Activated CD4-positive, alpha-beta memory T cell treated with anti-CD3 and anti-CD28 coated beads for 36 hours (primary cell): ENCODE measurements at places on chromosomes 12 and 14. TPM values are rescaled to one million over a fixed set of nuclear protein-coding genes. Genes with fewer than 3 reads are reported as not detected.
A peak's percentile ranks its signal among the peaks of the same experiment; 100 is the strongest.

SPX gene
- 0.36 TPM for total RNA-seq

NANOG gene
- not detected for total RNA-seq

ASB2 gene
- 40.6 TPM for total RNA-seq

PPP1R36 gene
- 0.19 TPM for total RNA-seq

PTPRR gene
- not detected for total RNA-seq

GPR65 gene
- 13.4 TPM for total RNA-seq

SLC7A7 gene
- total RNA-seq = 0.34 TPM

ARHGEF25 gene
- 2.5 TPM for total RNA-seq

SYT1 gene
- total RNA-seq = not detected

KIF26A gene
- total RNA-seq = 0.38 TPM

RNASE4 gene
- 0.70 TPM for total RNA-seq

DNA sequence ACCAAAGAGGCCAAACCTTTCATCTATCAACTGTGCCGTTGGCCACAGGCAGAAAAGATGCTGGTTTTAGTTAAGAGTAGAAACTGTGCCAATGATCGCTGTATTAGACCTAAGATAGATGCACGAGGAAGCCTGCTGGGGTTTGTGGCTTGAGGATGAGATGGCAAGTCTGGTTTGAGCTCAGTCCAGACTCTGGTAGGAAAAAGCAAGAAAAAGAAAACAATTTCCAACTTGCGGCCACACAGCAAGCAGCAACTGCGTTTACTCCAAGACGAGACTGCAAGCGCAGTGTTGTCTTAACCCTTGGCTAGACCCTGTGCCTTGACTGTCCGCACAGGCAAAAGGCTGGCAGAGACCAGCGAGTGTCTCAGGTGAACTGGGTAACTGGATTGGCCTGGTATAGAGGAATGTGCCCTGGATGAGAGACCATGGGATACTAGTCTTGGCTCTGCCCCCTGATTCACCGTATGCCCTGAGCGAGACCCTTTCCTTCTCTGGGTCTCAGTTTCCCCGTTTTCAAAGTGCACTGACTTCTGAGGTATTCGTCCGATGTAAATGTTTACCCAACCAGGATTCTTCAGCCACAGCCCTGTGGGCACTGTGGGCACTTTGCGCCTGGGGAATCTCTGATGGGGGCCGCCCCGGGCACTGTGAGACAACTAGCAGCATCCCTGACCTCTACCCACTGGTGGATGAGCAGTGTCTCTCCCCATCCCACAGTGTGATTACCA is 113.4 kb downstream of the DICER1 start:
- H3K36me3 ChIP-seq = no peaks in the 10 kb centered on the region
- no peaks in the 10 kb centered on the region for H3K4me1 ChIP-seq
- no peak for DNase-seq
- peaks cover 5% of the 10 kb centered on the region for H3K27me3 ChIP-seq
- H3K4me3 ChIP-seq = no peak overlapping the region
- H3K27ac ChIP-seq = no peak overlapping the region

GRCh38 chr14:68693926-68694325 is 98.9 kb downstream of the ZFP36L1 start:
- H3K27me3 ChIP-seq = no peaks in the 10 kb centered on the region
- H3K36me3 ChIP-seq = no peaks in the 10 kb centered on the region
- H3K4me3 ChIP-seq = no peak overlapping the region
- H3K4me1 ChIP-seq = peaks cover 17% of the 10 kb centered on the region
- H3K27ac ChIP-seq = no peak overlapping the region

DNA sequence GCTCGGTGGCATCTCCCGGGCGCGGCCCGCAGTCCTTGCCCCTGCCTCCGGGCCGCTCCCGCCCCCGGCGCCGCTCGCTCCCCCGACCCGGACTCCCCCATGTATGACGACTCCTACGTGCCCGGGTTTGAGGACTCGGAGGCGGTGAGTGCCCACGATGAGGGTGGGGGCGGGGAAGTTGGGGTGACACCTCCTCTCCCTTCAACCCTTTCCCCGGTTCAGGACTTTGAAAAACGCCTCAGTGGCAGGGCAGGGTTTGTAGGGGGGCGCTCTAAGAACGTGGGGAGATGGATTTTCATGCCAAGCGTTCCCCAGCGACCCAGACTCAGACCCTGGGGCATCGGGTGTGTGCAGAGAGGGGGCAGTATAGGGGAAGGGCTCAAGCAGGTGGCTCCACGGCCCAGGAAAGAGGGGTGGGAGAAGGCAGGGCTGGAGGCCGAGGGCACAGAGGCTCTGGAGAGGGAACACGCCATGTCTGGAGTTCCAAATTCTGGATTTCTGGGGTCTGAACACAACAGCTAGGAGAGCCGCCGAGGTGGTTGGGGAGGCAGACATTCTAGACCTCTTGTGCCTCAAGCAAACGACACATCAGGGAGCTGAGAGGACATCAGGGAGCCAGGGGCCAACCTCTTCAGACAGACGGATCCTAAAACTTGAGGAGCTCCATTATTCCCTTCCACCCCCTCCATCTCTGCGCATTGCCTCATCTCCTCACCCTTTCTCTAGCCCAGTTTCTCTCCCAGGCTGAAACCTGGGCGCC is 715 bp downstream of the CACNB3 start:
- peak overlapping the region; percentile 74 for H3K4me3 ChIP-seq
- peak; percentile 73 for DNase-seq
- peaks cover 7% of the 10 kb centered on the region for H3K27me3 ChIP-seq
- peaks cover 29% of the 10 kb centered on the region for H3K4me1 ChIP-seq

- H3K36me3 ChIP-seq = peaks cover 8% of the 10 kb centered on the region
- H3K4me3 ChIP-seq = no peak overlapping the region
- no peak overlapping the region for H3K27ac ChIP-seq
Measured at GRCh38 chr12:69579029-69579428, 6.2 kb upstream of the CCT2 start.

- H3K4me3 ChIP-seq = no peak overlapping the region
- DNase-seq = no peak
- no peaks in the 10 kb centered on the region for H3K4me1 ChIP-seq
- H3K27me3 ChIP-seq = no peaks in the 10 kb centered on the region
Measured at GRCh38 chr12:122935318-122935717, 30.9 kb downstream of the ABCB9 start.

DNA sequence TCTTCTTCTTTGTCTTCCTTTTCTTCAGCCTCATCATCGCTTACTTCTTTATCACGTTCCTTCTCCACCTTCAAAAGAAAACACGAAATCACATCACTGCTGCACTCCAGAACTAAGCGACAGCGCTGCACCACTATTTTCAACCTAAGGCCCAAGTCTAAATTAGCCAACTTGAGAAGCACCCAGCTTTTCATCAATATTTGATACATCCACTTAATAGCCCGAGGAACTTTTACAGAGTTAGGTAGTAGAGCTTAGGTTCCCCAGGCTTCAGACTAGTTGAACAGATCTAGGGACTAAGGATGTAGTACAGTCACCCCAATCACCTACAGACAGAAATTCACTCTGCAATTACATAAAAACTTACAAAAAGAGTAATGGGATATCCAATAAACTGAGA is 1.9 kb downstream of the HSP90AA1 start:
- peak overlapping the region; percentile 68 for H3K27ac ChIP-seq
- H3K4me3 ChIP-seq = peak overlapping the region; percentile 77
- peaks cover 65% of the 10 kb centered on the region for H3K4me1 ChIP-seq
- H3K36me3 ChIP-seq = peaks cover 66% of the 10 kb centered on the region
- H3K27me3 ChIP-seq = no peaks in the 10 kb centered on the region
- no peak for DNase-seq

DNA sequence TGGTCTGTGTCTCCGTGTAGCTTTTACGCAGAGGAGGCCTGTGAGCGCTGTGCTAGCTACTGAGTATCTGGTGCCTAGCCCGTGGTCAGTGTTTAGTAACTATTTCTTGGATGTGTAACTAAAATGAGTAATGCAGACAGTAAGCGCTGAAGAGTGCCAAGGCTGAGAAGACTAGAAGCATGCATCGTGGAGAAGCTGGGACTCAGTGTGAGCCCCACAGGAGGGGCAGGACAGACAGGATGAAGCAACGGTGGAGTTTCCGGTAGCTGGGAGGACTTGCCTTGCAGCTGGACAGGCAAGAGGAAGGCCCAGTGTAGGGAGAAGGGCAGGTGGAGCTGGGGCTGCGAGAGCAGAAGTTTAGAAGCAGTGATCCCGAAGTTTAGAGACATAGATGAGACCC is 233.4 kb upstream of the FKBP4 start:
- peaks cover 4% of the 10 kb centered on the region for H3K27me3 ChIP-seq
- no peak for DNase-seq
- no peak overlapping the region for H3K4me3 ChIP-seq

GRCh38 chr14:53124786-53125185 is 28.3 kb downstream of the DDHD1 start:
- no peak overlapping the region for H3K4me3 ChIP-seq
- peaks cover 18% of the 10 kb centered on the region for H3K4me1 ChIP-seq
- H3K27me3 ChIP-seq = no peaks in the 10 kb centered on the region
- H3K36me3 ChIP-seq = peaks cover 21% of the 10 kb centered on the region
- no peak overlapping the region for H3K27ac ChIP-seq

- H3K4me3 ChIP-seq = no peak overlapping the region
- H3K27ac ChIP-seq = no peak overlapping the region
- H3K27me3 ChIP-seq = peaks cover 3% of the 10 kb centered on the region
- no peak for DNase-seq
Measured at GRCh38 chr12:69676257-69677012, 22.7 kb downstream of the BEST3 start.

DNA sequence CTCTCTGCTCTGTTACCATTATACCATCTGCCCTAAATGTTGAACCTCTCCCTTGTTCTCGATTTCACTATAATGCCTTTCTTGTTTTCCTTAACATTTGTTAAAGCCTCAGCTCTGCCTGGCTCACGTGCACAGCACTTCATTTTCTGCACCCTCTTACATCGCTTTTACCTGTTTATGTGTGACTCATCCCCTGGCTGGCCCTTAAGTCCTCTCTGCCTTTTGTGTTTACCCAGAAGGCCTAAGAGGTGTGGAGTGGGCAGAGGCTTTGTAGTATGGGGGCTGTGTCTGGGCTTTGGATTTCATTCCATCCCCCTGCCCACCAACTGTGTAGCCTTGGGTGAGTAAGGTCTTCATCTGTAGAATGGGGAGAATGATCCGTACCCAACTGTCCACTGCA is 36.5 kb downstream of the UBE3B start:
- H3K27me3 ChIP-seq = no peaks in the 10 kb centered on the region
- DNase-seq = no peak
- no peak overlapping the region for H3K27ac ChIP-seq
- no peaks in the 10 kb centered on the region for H3K4me1 ChIP-seq
- H3K4me3 ChIP-seq = no peak overlapping the region
- peaks cover 45% of the 10 kb centered on the region for H3K36me3 ChIP-seq

DNA sequence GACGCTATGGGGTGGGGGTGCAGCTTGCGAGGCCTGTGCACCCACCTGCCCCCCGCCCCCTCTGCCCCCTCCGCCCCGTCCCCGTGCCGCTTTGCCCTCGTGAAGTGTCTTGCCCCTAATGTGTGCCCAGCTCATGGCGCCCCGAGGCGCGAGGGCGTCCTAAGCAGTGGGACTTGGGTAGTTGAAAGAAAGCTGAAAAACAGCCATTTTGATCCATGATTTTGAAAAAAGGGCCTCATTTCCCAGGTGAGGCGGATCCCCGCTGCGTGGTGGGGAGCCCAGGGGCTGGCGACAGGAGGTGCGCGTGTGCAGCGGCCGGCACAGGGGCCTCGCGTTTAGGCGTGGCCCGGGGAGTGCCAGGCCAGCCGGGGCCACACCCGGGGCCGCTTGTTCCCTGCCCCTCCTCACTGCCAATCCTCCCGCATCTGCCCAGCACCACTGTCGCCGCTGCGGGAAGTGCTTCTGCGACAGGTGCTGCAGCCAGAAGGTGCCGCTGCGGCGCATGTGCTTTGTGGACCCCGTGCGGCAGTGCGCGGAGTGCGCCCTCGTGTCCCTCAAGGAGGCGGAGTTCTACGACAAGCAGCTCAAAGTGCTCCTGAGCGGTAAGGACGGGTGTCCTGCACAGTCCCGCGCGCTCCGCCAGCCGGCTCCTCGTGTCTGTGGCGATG is 11.8 kb downstream of the ZFYVE21 start:
- H3K4me3 ChIP-seq = no peak overlapping the region
- no peaks in the 10 kb centered on the region for H3K27me3 ChIP-seq
- no peaks in the 10 kb centered on the region for H3K36me3 ChIP-seq

DNA sequence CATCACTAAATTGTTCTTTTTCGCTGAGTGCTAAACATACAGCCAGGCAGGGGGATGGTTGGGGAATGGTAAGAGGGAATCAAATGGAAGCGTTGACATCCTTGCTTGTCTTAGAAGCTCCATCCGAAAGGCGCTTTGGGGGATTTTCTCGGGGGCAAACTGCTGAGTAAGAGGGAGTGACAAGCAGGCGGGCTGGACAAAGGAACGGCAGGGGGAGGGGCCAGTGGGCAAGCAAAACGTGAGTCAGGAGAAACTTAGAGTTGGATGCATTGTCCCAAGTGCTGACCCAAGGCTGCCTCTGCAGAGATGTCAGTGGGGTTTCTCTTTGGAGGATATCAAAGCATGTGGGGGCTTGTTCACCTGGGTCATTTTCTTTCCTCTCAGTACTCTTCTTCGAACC is 480.5 kb downstream of the VRK1 start:
- no peak overlapping the region for H3K4me3 ChIP-seq
- no peak for DNase-seq
- H3K27me3 ChIP-seq = peaks cover 6% of the 10 kb centered on the region
- no peak overlapping the region for H3K27ac ChIP-seq
- peaks cover 13% of the 10 kb centered on the region for H3K4me1 ChIP-seq
- no peaks in the 10 kb centered on the region for H3K36me3 ChIP-seq

- H3K4me3 ChIP-seq = no peak overlapping the region
- H3K4me1 ChIP-seq = peaks cover 59% of the 10 kb centered on the region
- H3K27ac ChIP-seq = peak overlapping the region; percentile 68
- no peaks in the 10 kb centered on the region for H3K27me3 ChIP-seq
- peaks cover 6% of the 10 kb centered on the region for H3K36me3 ChIP-seq
Measured at GRCh38 chr12:47837190-47838171, 17.8 kb upstream of the HDAC7 start.

DNA sequence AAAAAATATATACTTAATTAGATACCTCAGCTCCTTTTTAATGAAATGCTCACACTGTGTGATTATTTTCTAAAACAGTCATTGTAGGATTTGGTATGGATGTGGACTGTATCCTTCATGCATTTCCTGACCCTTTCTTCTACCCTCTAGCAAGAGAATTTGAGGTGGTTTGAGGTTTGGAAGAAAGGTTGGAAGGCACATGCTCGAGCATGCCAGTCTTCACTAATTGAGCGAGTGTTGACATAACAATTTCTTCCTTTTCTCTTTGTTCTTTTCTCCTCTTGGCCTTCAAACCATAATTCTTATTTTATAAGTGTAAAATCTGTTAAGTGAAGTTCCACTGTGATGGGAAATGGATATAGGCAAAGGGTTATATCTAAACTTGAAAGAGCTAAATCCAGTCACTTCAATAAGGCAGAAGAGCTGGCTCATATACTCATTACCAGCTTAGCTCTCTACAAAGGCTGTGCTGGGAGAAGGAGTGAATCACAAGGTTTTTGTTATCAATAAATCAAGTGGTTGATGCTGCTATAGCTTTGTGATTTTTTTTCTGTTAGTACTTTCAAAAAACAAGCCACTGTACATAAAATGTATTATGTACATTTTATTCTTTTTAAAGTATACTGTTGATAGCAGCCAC is 16.2 kb upstream of the PTHLH start:
- H3K36me3 ChIP-seq = no peaks in the 10 kb centered on the region
- H3K27ac ChIP-seq = no peak overlapping the region
- DNase-seq = no peak
- H3K4me3 ChIP-seq = no peak overlapping the region
